Substantia nigra (tissue), 51 donors: ENCODE measurements at places on chromosomes 2 and 18.

DNA sequence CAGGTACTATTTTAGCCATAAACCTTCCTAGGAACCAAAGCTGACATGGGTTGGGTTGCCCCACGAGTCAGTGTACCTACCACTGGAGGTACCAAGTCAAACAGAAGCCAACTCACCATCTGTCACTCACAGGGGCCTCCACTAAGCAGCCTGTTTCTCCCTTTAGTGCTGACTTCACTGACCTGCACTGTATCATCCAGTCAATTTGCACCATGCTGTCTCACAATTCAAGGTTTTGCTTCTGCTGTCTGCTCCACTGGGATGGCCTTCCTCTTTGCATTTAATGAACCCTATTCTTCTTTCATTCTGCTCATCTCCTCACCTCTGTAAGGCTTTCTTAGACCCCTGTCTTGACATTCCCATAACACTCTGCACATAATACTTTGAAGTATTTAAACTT is 47.2 kb downstream of the EIF2AK3 start:
- DNase-seq = no peak

GRCh38 chr2:11679016-11679415 is 9.0 kb upstream of the NTSR2 start:
- no peak for DNase-seq

- no peak for DNase-seq
Measured at GRCh38 chr2:66389651-66390131, 45.2 kb upstream of the MEIS1 start.

DNA sequence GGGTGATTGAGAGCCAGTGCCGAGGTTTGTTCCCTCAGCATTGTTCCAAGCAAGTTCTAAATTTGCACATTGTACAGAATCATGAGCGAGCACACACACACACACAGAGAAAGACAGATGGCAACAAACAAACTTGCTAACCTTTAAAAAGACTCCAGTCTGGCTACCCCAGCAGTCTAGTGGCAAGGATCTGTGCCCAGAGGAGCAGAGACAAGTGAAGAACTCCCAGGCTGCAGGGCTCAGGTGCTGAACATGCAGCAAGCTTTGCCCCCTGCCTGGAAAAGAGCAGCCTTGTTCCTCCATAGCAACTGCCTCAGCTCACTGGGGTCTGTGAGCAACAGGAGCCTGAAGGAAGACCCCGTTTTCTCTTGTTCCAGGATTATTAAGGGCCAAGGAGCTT is 169.2 kb upstream of the CCDC68 start:
- no peak for DNase-seq

GRCh38 chr2:25198209-25198525 is 29.8 kb upstream of the POMC start:
- DNase-seq = no peak

GRCh38 chr2:54207666-54208195 is 48.3 kb downstream of the TSPYL6 start:
- DNase-seq = no peak

DNA sequence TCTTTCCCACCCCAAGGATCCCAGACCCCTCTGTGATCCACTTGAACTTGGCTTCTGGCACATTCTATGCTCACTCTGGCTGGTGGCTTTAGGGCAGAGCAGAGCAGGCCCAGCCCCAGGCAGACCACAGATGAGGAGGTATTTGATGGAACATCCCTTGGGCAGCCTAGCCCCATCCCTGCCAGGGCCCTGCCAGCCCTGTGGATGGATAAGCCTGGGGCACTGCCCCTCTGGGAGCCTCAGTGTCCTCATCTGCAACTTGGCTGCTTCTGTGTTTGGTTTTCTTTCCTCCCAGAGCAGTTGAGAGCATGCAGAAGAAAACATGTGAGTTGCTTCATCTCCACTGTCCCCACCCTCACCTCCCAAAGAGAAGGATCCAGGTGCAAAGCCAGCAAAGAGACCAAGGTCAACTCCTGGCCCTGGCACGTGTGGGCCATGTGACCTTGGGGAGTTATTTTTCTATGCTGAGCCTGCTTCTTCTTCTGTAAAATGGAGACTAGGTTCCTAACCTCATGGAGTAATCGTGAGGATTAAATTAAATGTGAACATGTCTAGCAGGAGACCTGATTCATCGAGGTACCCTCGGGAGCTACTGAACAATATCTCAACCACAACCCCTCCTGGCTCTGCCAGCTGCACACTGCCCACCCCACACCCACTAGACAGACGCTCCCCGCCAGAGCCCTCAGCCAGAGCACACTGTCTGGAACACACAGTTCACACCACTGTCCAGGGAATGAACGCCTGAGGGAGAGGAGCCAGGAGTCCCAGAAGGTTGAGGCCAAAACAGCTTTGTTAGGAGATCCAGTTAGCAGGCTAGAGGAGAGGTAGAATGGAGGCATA is 14.6 kb upstream of the TNS1 start:
- DNase-seq = peak; percentile 20

- DNase-seq = no peak
Measured at GRCh38 chr18:63320975-63321265, 1.4 kb upstream of the BCL2 start.

DNA sequence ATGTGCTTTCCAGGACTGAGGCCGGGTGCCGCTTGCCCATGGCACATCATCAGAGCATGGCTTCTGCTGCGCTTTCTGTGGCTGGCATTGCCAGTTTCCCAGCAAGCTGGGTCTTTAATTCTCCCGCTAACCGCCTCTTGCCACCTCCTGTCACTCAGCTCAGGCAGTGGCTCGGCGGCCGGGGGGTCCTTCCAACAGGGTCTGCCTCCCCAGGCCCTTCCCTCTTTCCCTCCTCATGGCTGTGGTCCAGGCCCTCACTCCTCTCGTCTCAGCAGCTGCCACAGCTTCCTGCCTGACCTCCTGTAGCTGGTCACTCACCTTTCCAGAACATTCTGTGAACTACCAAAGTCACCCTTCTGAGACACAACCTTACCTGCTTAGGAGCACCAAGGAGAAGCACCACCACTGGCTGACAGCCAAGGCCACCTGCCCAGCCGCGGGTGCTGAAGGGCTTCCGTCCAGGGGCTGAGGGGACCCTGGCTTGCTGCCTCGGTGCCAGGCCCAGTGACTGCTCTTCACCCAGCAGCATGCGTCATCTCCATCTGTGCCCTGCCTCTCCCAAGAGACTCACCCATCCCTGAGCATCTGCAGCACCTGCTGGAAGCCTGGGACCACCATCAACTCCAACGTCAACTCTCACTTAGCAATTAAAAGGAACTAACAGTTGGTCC is 22.6 kb downstream of the CHMP1B start:
- DNase-seq = no peak

GRCh38 chr18:7301094-7301493 is 70.2 kb downstream of the LRRC30 start:
- no peak for DNase-seq

DNA sequence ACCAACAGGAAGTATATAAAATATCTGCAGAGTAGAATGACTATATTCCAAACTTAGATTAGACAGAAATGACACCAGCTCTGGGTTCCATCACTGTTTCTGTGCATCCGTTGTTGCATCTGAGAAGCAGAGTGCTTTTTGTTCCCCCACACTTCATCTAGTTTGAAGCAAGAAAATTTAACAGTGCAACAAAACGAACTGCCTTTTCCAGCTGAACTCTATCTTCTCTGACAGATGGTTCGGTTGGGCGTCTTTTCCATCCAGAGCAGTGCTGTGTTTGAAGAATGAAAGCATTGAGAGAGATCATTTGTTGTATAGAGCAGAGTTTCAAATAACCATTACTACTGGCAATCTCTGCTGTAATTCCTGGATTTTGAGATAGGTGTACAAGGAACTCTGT is 757.5 kb downstream of the DPP10 start:
- no peak for DNase-seq

DNA sequence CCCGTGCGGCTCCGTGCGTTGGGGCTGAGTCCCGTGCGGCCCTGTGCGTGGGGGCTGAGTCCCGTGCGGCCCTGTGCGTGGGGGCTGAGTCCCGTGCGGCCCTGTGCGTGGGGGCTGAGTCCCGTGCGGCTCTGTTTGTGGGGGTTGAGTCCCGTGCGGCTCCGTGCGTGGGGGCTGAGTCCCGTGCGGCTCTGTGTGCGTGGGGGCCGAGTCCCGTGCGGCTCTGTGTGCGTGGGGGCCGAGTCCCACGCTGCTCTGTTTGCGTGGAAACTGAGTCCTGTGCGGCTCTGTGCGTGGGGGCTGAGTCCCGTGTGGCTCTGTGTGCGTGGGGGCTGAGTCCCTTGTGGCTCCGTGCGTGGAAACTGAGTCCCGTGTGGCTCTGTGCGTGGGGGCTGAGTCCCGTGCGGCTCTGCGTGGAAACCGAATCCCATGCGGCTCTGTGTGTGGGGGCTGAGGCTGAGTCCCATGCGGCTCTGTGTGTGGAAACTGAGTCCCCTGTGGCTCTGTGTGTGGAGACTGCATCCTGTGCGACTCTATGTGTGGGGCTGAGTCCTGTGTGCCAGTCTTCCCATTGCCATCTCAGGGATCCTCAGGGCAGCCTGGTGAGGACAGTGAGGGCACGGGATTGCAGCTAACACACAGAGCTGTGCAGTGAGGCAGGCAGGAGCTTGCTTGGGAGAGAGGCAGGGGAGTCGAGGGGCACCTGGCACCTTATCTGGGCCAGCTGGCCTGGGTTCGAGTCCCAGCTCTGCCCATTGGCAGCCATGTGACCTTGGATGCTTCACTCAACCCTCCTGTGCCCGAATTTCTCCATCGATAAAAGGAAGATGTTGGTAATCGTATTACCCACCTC is 44.5 kb downstream of the LDLRAD4 start:
- DNase-seq = no peak

DNA sequence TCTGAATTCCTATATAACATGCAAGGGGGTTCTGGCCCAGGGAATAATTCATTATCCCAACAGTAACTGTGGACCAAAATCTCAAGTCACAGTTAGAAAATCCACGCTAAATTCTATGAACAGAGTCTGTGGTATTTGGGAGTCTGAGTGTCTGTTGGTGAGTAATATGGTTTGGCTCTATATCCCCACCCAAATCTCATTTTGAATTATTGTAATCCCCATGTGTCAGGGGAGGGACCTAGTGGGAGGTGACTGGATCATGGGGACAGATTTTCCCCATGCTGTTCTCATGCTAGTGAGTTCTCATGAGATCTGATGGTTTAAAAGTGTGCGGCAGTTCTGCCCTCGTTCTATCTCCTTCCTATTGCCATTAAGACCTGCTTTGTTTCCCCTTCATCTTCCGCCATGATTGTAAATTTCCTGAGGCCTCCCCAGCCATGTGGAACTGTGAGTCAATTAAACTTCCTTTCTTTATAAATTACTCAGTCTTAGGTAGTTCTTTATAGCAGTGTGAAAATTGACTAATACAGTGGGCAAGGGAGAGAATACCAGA is 68.3 kb downstream of the NBAS start:
- no peak for DNase-seq

DNA sequence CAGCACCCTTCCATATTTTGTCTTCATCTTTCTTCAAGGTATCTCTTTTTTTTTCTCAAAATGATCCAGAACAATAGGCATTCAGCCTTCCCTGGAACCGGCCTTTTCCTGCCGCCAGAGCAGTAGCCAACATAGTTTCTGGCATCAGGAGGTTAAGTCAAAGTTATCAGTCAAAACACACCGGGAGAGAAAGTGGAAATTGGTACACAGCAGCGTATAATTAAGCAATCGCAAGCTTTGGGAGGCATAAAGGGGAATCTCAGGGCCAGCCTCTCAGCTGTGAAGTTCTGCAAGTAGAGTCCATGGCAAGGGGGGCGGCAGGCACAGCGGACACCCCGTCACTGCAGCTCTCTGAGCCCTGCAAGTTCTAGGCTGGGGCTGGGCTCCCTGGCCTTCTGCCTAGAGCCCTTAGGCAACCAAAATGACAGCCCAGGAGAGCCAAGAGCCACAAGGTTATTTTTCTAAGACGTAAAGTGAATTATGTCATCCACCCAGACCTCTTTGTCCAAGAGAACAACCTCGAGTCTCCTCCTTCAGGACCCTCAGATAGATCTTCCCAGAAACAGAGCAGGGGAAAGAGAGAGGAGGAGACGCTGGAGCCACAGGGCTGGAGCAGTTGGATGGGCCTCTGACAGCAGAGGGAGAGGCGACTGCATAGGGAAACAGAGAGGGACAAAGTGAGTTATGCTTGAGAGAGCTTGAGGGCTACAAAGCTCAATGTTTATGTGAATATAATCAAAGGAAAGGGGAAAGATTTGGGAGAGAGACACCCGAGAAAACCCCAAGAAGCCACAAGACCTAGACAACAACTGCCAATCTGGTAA is 114.7 kb downstream of the BCL2L11 start:
- DNase-seq = no peak

DNA sequence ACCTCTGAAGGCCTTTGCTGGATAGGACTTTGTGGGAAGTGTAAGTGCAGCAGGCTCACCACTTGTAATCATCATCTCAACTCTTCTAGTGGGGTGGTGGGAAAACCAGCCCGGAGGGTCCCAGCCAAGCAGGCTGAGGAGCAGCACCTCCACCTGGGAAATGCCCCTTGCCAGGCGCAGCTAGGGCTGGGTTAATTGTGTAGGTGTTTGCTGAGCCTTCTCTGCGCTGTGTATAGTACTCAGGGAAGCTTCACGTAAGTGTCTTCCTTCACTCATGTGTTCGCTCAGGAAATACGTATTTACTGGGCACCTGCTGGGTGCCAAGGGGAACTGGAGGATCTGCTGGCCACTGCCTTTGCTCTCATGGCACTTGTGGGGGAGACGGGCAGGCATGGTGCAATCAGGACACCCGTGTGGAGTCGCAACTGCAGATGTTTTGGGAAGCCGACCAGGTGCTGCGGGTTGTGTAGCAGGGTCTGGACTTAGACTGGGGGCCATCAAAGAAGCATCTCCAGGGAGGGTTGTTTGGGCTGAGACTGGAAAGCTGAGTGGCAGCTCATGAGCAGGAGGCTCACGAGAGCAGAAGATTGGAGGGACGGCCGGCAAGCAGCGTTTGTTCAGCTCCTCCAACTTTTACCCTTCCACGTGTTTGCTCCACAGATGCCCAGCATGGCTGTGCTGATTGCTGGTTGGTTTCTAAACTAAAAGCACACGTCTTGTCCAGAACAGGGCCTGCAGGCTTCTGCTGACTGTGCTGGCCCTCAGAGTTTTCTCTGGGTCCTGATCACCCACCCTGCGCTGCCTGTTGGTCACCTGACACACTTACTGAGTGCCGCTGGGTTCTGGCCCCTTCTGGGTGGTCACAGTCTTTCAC is 164.6 kb downstream of the LDLRAD4 start:
- DNase-seq = no peak

- no peak for DNase-seq
Measured at GRCh38 chr2:223880796-223881195, 43.4 kb upstream of the AP1S3 start.

DNA sequence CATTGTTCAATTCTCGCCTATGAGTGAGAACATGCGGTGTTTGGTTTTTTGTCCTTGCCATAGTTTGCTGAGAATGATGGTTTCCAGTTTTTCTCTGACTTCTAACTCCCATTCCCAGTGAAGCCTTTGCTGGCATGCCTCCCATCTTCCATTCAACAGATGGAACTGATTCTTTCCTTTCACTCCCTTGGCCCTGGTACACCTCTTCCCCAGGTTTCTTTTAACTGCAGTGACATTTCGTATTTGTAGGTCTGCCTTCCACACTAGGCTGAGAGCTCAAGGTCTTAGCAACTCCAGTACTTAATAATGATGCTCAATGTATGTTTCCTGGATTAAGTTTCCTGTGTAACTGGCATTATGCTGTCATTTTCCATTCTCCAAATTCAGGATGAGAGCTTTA is 48.5 kb downstream of the GAREM1 start:
- DNase-seq = no peak
